Mucosa of gallbladder (tissue), 1 donor: ENCODE measurements at places on chromosomes 5 and 9. TPM values are rescaled to one million over a fixed set of nuclear protein-coding genes. Genes with fewer than 3 reads are reported as not detected.

GRCh38 chr5:78597068-78597973 lies 51.3 kb downstream of the LHFPL2 start:
- DNase-seq: no peak

DNA sequence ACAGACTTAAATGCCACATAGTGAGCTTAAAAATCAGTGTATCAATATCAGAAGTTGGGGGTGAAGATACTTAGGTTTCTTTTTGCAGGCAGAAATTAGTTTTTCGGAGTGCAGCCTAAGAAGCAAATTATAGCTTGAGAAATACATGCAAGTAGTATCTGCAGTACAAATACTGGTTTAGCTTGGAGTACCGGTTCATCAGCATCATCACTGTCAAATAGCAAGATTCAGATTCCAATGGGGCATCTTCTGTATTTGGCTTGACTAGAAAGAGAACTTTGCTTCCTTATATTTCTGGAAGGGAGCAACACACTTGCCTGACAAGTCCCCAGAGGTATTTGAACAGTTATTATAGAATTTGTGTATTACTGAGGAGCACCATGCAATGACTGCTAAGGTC lies 19.8 kb downstream of the SLC31A1 start:
- no peak for DNase-seq

GRCh38 chr5:126300293-126300692 lies 122.9 kb upstream of the GRAMD2B start:
- DNase-seq: no peak

The SPINK13 gene
- total RNA-seq: not detected

- no peak for DNase-seq
These were observed 490.8 kb downstream of the TLE4 start for GRCh38 chr9:80062567-80062966.

The SPATA31A3 gene
- total RNA-seq: not detected

DNA sequence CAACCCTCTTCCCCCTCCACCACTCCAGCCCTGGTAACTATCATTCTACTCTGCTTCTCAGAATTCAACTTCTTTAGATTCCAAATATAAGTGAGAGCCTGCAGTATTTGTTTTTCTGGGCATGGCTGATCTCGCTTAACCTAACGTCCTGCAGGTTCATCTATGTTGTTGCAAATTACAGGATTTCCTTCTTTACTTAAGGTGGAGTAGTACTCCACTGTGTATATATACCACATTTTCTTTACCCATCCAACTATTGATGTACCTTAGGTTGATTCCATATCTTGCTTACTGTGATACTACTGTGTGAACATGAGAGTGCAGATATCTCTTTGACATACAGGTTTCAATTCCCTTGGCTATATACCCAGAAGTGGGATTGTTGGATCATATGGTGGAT lies 106.3 kb upstream of the ZNF366 start:
- no peak for DNase-seq

- no peak for DNase-seq
These were observed 544 bp downstream of the ADAMTS6 start for GRCh38 chr5:65481171-65481581.

- no peak for DNase-seq
These were observed 301.5 kb downstream of the KCTD16 start for GRCh38 chr5:144472221-144472620.

DNA sequence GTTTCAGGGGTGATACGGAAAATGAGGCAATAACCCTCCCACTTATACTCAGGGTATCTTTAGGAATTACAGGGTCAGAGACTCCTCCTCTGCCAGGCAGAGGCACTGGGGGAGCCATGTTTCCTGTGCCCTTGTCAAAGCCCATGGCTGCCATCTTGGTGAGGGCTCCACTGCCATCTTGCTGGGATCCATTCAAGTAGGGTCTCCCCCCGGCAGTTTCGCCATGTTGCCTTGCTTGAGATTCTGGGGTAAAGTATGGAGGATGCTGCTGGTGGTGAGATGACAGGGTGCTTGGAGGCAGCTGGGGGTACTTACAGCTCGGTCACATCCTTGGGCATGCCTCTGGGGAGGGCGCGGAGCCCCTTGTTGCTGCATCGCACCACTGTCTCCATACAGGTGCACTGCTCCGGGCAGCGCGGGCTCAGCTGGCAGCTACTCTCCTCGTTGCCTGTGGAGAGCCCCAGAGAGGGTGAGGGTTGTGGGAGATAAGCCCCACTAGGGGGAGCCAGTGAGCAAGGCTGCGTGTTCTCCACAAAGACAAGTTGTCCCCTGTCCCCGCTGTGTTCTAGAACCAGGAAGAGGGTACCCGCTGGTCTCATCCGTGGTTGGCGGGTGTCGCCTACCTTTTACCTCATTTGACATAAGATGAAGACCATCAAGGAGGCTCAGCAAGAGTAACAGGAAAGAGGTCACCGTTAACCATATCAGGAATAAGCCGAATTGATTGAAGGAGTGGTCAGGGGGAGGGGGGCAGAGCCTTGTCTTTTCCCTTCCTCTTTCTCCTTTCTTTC lies 169.0 kb upstream of the PANK3 start:
- DNase-seq: peak; percentile 30

DNA sequence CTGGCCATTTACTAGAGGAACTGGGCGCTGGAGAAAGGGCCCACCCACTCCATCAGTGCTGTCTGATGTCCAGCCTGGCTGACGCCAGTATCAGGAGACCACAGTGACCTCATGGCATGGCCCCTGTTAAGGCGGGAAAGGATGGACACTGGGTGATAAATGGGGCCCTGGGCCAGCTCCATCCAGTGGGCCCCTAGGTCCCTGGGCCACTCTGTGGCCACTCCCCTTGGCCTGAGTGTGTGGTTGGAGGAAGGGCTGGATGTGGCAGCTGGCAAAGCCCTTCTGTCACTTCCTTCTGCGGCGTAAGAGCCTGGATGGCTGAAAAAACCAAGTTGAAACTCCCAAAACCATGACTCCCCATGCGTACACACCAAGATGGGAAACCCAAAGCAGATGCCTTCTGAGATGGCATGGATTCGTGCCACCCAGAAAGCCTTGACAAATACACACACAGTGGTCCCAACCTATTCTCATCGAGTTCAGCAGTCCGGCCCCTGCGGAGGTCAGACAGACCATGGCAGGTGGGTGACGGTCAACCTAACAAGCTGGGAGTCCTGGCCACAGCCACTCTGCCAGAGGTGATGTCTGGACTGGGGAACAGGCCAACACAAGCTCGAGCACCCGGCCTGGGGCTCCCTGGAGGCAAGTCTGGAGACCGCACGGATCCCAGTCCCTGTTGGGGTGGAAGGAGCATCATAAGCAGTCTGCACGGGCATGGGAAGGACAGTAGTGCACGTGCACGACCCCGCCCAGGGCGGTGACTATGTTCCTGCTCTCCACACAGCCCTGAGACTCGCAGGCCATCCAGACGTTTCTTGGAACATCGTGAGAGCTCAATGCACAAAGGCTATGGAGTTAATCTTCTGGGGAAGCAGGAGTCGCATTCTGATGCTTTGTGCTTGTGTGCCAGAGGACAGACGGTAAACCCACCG lies 45.2 kb upstream of the NOTCH1 start:
- DNase-seq: no peak

The GALNT12 gene
- total RNA-seq: 28.6 TPM

GRCh38 chr5:58156973-58157701 lies 302.7 kb downstream of the PLK2 start:
- DNase-seq: no peak

GRCh38 chr5:169728-170094 lies 21.6 kb upstream of the LRRC14B start:
- no peak for DNase-seq

- no peak for DNase-seq
These were observed 12.3 kb upstream of the STING1 start for GRCh38 chr5:139494832-139495231.

DNA sequence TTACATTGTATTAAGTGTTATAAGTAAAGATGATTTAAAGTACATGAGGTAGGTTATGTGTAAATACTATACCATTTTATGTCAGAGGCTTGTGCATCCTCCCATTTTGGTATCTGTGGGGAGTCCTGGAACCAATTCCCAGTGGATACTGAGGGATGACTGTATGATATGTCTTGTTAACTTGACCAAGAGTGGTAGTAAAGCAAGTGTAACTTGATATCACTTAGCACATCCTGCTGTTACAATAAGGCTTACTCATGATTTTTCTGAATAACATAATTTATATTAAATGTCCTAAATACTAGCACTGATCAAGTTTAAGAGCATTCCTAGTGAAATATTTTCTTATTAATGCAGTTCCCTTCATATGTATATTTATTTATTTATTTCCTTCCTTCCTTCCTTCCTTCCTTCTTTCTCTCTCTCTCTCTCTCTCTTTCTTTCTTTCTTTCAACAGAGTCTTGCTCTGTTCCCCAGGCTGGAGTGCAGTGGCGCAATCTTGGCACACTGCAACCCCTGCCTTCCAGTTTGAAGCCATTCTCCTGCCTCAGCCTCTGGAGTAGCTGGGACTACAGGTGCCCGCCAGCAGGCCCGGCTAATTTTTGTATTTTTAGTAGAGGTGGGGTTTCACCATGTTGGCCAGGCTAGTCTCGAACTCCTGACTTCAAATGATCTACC lies 7.5 kb downstream of the NDFIP1 start:
- no peak for DNase-seq

The HAND1 gene
- total RNA-seq: 2.7 TPM

- DNase-seq: no peak
These were observed 86.4 kb upstream of the SLC44A1 start for GRCh38 chr9:105158020-105158419.

- peak; percentile 11 for DNase-seq
These were observed 715 bp downstream of the RC3H2 start for GRCh38 chr9:122904466-122904822.

The KIAA0825 gene
- total RNA-seq: 3.3 TPM

GRCh38 chr9:22005021-22005701 lies 3.9 kb downstream of the CDKN2B start:
- no peak for DNase-seq

DNA sequence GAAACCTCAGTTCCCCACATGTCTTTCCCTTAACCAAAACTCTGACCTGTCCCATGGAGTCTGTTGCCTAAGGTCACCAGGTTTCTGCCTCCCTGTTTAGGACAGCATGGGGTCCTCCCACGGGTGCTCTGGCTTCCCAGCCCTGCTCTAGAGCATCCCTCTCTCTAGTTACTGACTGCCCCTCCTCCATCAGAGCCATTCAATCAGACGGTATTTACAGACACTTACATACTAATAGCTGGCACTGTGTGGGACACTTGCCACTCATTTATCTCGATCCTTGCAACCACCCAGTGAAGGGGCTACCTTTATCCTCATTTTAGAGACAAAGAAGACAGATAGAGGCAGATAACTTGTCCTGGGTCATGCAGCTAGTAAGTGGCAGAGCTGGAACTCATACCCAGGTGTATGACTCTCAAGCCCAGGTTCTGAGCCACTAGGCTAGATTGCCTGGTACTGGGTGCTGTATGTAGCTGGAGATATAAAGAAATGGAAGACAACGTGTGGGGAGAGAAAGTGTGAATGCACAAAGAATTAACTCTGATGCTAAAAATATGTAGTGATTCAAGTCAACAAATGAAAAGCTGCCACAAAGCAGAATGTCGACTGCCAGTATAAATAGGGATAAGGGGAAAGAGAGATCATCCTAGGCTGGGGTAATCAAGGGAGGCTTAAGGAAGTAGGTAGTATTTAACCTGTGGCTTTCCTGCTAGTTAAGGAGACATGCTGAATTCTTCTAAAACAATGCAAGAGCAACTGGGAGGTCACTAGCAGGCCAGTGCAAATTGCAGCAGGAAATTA lies 52.5 kb upstream of the PDE8B start:
- no peak for DNase-seq

The UNC13B gene
- 59.1 TPM for total RNA-seq

The ACSL6 gene
- 1.5 TPM for total RNA-seq

The KIF24 gene
- 1.9 TPM for total RNA-seq

DNA sequence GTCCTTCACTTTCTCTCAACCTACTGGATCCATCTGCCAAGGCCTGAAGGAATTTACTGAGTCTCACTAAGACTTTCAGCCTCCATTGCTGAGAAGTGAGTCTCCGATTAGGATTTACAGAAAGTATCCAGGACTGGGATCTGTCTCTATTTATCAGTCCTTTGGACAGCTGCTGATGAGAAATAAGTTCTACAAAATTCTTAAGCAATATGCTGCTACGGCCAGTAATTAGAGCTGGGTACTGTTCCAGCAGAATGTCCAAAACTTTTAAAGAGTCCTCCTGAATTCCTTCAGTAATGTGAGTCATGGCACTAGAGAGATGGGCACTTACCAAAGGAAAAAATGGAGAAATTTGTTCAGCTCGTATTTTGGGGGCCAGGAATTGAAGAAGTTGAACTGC lies 5.9 kb downstream of the TEX10 start:
- DNase-seq: no peak

DNA sequence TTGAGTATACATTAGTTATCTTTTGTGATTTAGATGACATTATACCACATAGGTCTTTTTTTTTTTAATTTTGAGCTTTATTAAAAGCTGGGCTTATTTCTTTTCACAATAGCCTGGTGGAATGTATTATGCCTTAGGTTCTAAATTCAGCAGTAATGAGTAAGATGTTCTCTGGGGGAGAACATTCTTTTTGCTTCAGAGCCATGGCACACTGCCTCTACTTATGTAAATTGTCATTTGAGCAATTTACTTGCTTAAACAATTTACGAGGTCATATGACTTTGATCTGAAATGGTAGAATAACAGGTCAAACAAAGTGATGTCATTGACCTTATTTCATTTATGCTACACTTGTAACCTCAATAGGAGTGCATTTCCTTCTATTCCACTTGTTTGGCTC lies 154.2 kb downstream of the FOCAD start:
- no peak for DNase-seq

DNA sequence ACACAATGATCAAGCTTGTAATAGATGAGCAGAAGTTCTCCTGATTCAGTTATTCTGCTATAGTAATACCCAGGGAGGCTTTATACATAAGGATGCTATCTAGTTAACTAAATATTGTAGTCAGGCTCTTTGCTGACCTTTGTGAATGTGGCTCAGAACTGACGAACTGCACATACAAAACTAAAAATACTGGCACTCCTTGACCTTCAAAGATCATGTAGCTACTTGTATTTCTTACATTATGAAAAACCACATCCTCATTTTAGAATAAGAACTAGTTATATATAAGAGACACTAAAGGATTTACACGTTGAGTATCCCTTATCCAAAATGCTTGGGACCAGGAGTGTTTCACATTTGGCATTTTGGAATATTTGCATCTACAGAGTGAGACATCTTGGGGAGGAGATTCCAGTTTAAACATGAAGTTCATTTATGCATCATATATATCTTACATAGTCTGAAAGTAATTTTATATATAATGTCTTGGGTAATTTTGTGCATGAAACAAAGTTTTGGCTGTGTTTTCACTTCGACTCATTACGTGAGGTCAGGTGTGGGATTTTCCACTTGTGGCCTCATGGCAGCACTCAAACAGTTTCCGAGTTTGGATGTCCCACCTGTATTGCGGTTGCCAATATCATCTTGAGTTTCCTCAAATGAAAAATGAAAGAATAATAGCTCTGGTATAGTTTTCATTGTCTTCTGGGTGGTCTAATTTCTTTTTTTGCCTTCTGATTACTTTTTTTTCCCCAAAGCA lies 58.4 kb upstream of the FBXL7 start:
- DNase-seq: no peak

DNA sequence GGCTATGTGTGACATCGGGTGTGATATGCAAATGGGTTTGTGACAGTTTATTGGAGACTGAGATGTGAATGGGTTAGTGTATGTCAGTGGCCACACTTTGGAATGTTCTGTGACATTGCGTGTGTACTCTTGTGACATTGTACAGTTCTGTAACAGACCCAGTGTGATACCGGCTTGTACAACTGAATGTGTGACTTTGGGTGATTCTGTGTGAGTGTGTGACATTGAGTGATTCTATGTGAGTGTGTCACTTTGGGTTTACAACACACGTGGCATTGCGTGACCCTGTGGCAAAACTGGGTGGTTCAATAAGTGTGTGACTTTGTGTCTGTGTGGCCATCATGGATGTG lies 38.2 kb downstream of the CXXC5 start:
- DNase-seq: no peak

- DNase-seq: no peak
These were observed 31.6 kb downstream of the NEURL1B start for GRCh38 chr5:172672681-172673080.
